ENCODE measurements at places on chromosomes 16 and 17.

DNA sequence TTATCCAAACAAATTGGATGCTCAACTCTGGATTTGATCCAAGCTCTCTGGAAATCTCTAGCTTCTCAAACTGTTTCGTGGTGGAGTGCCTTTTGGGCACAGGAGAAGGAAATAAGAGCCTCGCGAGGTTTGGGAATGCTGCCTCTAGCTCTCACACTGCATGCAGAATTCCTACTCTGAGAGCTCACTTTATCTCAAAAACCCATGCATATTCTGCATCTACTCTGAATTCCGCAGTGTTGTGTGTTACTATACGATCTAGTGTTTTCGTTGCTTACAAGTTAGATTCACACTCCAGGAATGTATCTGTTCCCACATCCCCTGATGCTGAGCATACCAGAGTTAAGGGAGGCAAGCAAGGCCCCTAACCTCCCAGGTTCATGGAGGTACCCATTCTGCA is 462.7 kb downstream of the WWOX start:
- no peak for DNase-seq

- no peak for DNase-seq
Measured at GRCh38 chr17:79174905-79175856, 100.6 kb downstream of the ENGASE start.

- no peak for DNase-seq
Measured at GRCh38 chr17:64255764-64256163, 7.3 kb downstream of the TEX2 start.

DNA sequence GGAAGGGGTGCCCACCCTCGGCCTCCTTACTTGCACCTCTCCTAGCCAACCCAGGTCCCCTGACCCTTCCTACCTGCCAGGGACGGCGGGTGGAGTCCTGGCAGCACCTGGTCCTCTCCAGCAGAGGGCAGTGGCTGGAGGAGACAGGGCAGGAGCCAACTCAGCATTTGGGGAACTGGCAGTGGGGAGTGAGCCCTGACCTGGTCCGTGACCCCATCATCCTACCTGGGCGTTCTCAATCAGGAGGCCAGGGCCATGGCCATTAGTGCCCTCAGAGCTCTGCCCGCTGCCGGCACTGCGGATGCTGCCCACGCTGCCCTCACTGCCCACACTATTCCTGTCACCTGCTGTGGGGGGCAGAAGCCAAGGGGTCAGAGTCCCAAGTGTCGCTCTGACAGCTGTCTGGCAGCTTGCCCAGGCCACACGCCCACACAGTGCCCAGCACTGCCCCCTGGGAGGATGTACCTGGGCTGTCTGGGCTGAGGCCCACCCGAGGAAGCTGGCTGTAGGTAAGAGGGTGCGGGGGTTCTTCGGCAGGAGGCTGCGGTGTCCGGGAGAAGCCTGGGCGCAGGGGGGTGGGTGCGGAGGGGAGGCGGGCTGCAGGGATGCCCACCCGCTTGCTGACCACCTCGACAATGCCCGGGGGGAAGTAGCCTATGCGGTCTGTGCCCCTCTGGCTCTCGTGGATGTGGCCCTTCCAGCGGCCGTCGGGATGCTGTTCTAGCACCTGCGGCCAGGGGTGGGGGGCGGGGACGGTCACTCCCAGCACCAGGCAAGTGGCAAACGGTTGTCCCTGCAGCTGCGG is 10.8 kb downstream of the CASKIN2 start:
- DNase-seq: no peak

DNA sequence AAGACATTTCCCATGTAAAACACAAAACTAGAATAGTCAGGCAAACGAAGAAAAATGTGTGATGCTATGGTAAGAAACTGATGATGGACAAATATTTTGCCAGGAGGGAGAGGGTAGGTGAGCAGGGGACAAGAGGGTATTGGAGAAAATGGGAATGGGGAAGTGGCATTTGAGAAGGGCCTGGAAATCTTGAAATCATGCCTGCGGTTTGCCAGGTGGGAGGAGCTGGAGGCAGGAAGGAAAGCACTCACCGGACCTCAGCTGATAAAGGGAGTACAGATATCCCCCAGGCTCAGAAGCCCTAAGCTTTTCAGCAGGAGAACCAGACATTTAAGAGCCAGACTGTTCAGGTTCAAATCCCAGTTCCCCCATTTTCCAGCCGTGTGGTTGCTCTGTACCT is 103.6 kb downstream of the GSG1L start:
- no peak for DNase-seq

DNA sequence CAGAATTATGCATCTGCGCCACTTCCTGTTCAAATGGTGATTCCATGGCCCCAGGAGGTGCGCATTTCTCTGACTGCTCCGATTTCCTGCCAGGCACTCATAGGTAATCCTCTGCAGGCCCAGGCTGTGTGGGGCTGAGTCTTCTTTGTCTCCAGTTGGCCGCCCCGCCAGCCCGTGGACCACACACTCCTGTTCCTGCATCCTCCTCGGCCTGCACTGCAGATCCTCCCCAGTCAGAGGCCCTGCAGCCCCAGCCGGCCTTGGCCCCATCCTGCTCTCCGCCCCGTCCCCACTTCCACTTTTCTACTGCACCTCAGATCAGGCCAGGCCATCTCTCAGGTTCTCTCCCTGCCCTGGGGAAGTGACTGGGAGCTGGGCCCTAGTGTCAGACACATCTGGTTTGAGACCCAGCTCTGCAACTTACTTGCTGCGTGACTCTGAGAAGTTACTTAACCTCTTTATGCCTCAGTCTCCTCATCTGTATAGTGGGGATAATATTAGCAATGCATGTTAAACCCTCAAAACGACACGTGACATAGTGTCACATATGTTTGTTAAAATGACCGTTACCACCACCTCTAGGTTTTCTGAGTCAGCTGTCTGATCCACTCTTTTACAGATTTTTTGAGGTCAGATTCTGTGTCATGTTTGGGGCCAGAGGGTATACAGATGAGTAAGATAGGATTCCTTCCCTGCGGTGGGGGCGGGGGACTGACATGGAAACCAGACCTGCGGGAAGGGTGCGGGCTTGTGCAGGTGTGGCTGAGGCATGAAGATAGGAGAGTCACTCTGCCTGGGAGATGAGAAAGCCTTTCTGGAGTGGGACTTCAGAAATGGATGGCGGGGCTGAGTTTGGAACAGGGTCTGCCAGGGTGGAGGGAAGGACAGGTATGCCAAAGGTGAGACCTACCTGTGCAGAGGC is 12.8 kb downstream of the RAB11FIP4 start:
- DNase-seq: no peak

- no peak for DNase-seq
Measured at GRCh38 chr16:66211651-66212050, 154.8 kb upstream of the CDH5 start.

GRCh38 chr17:42781639-42782165 is 1.3 kb downstream of the WNK4 start:
- DNase-seq: no peak

DNA sequence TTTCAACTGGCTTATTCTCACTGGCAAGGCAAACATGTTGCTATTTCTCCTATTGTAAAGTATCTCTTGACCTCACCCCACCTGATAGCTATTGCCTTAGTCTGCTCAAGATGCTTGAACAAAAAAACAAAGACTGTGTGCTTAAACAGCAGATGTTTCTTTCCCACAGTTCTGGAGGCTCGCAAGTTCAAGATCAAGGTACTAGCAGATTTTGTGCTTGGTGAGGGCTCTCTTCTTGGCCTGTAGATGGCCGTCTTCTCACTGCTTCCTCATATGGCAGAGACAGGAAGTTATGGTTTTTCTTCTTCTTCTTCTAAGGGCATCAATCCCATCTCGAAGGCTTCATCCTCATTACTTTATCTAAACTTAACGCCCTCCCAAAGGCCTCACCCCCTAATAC is 109.7 kb upstream of the CLEC3A start:
- DNase-seq: no peak

GRCh38 chr16:51045186-51045585 is 105.9 kb downstream of the SALL1 start:
- DNase-seq: no peak

DNA sequence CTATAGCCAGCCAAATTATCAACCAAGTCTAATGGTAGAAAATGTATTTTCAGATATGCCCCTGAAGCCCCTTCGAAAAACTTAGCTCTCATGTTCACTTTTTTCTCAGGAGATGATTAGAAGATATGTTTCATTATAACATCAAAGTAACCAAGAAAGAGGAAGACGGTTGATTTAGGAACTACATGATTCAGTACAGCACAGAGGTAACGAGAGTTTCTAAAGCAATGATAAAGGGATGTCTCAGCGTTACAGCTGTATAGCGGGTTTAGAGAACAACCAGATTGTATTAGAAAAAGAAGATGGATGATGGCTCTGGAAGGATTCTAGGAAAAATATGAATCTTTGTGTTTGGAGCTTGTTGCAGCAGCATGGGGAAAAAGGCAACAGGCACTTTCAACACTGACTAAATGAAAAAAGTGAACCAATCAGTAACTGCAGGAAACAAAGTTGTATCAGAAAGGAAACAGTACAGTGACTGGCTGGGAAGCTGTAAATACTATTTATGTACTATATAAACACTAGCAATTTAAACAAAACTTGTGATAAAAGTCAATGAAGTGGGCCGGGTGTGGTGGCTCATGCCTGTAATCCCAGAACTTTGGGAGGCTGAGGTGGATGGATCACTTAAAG is 21.5 kb downstream of the MBTD1 start:
- DNase-seq: no peak

DNA sequence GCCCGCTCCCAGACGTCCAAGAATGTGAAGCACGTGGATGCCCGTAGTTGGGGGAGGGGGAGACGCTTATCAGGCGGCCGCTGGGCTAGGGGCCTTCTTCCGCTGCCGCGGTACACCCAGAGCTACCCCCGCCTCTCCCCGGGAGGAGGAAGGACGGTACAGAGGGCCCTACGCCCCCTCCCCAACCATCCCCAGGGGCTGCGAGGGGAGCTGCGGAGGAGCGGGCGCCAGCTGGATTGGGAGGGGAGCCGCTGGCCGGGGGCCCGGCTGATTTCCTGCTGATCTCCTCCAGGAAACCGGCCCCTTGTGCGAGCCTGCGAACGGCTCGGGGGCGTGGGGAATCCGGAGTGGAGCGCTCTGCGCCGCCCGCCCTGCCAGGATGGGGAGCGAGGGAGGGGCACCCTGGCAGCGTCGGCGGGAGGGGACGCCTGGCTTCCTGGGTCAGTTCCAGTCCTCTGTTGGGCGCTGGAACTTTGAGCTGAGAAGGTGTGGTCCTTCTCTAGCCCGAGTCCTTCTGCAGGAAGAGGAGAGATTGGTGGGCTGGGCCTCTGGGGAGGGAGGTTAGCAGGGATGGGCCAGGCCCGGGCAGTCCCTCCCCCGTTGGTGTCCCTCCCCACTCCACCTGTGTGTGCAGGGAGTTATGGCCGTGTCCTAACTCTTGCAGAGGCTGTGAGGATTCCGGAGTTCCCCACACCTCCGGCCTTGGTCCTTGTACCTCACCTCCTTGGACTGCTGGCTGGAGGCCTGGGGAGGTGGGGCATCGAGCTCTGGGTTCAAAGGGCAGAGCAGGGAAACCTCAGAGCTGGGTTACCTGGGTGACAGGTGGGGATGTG is 19.2 kb downstream of the GJD3 start:
- DNase-seq: no peak

DNA sequence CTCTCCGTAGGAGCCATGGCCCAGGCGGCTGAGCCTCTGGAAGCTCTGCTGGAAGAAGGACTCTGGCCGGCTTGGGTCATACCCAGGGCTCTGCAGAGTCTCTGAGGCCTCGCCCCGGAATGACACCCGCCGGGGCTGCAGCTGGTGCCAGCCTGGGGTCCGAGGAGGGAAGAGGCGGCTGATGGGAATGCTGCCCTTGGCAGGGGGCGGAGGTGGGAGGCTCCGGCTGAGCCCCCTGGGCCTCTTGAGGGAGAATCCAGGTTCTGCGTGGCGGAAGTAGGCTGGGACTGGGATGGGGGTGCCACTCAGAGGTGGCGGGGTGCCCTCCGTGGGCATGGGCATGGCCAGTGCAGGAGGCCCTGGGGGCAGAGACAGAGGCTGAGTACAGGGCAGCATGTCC is 3.6 kb downstream of the PKMYT1 start:
- DNase-seq: no peak

DNA sequence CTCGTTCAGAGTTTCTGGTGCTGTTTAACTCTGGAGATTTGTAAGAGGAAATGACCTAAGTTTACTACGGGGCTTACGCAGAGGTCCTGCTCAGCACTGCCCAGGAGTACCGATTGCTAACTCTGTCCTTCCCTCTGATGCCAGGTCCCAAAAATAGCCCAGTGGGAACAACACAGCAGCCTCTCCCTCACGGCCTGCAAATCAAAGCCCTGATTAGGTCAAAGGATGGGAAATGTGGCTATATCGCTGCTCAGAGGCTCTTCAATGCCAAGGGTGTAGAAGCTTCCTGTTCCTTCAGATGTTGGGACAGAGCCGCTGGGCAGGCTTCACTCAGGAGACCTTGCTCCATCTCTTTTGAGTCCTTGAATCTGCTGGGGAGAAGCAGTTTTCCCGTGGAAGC is 174.2 kb upstream of the KCNJ16 start:
- no peak for DNase-seq

DNA sequence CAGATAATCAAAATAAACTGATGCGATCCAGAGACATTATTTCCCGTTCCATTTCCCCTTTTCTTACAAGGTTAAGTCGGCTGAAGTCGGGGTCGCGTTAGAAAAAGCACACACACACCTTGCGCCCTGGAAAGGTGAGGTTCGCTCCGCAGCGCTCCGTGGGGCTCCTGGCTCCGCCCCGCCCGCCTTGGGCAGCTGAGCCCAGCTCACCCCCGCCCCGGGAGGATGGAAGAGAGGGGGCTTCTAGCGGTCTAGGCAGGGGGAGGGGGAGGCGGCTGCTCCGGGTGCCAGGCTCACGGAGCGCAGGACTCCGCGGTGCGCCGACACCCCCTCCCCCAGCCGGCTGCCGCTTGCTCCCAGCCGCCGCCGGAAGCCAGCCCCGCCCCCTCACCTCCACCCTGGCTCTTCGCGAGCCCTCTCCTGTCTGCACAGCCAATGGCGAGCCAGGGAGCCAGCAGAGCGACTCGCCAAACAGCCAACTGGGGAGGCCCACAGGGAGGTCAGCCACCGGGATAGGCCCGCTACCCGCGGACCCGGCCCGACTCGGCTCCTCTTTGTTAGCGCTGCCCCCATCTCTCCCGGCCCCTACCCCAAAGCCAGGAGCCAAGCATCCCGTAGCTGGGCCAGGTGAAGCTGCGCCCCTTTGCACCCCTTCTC is 30.4 kb downstream of the FAM222B start:
- peak; percentile 77 for DNase-seq

GRCh38 chr17:40518401-40519088 is 17.1 kb upstream of the TNS4 start:
- no peak for DNase-seq

DNA sequence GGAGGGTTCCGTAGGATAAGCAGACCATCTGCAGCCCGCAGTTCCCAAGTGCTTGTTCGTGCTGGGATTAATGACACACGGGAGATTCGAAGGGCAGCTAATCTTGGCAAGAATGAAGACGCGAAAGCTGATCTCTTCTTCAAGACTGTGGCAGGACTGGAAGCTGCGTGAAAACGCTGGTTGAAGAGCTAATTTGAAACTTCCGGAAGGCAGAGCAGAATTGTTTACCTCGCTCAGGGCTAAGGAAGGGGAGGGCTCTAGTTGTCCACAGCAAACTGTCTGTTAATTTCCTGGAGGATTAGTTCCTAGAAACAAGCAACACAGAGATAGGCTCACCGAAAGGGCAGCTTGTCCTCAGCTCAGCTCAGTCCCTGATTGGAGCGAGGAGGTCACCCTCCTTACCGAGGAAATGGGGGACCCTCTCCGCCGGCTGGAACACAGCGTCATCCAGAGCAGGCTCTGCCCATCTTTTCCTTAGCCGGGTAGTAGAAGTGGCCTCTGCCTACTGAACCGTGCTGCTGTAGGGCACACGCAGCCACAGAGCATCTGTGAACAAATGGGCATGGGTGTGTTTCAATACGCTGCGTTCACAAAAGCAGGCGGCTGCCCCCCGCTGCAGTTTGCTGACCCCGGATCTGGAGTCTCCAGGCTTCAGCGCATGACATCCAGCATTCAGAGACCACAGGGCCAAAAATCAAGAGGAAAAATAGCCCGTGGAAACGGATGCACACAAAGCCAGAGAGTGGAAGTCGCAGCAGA is 16.7 kb upstream of the BAIAP2 start:
- no peak for DNase-seq
